ENCODE measurements at places on chromosomes 2 and 18.

GRCh38 chr2:111196435-111196834 lies 75.7 kb downstream of the BCL2L11 start:
- DNase-seq: no peak

DNA sequence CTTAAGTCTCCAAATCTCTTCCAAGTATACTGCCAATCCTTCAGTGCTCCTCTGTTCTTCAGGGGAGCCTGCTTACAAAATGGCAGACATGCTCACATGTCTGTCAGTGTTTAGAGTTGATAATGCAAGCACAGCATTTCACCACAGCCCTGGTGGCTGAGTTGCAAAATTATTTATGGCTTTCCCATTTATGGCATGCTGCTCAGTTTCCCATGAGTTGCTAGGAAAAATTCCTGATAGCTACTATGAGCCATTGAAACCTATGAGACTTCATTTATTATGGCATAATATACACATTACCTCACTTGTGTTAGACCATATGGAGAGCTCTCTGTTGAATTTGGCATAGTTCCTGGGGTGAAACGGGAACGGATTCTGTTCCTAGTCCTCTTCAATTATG lies 448.7 kb upstream of the TCF4 start:
- DNase-seq: no peak

DNA sequence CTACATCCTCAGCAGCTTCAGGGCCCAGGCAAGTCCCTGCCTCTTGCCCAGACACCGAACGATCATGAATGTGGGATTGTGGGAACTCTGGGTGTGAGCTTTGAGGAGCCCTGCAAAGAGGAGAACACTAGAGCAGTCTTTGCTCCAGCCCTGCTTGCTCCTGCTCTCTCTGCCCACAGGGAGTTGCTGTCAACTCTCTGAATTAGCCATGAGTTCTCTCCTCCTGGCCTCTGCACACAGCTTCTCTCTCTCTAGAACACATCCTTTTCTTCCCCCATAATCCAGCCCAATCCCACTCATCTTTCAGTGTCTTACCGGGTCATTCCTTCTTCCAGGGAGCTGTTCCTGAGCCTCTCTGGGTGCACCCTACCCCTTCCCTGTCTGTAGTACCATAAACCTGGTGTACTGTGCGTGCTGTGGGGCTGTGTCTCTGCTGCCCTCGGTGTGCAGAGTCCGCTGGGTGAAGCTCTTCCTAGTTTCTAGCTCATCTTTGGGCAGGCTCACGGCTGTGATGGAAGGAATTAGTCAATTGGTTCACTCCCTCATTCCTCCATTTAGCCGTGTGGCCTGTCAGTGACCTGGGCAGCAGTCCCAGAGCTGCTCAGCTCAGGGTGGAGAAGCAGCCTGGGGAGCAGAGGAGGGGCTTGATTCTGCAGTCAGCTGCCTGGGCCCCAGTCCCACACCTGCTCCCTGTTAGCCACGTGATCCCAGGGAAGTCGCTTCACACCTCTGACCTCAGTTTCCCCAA lies 132.9 kb upstream of the HDAC4 start:
- DNase-seq: no peak

DNA sequence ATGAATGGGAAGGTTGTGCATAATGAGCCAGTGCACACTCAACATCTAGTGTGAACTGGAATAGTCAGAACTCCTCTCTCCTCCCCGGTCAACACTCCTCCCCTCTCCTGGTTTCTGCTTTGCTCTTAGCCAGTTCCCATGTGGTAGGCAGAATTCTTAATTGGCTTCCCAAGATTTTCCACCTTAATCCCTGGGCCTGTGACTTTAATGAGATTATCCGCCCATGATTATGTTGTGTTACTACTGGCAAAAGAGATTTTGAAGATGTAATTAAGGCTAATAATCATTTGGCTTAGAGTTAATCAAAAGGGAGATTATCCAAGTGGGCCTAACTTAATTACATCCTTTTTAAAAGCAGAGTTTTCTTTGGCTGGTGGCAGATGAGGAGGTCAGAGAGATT lies 34.2 kb upstream of the REV1 start:
- DNase-seq: no peak

DNA sequence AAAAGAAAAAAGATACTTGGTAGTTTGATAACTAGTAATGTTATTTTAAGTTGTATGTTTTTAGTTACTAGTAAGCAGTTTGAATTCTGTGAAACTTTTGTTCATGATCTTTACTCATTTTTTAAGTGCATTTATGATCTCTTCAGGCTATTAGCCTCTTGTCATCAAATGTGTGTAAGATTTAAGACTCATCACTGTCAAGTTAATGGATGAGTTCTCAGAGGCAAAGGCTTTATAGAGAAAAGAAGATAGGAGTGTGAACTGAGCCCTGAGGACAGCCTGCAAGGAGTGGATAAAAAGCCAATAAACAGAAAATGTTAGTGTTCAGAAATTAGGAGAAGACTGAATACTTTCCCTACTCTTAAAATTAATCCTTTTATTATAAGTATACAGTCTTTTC lies 13.5 kb downstream of the NDUFV2 start:
- no peak for DNase-seq

DNA sequence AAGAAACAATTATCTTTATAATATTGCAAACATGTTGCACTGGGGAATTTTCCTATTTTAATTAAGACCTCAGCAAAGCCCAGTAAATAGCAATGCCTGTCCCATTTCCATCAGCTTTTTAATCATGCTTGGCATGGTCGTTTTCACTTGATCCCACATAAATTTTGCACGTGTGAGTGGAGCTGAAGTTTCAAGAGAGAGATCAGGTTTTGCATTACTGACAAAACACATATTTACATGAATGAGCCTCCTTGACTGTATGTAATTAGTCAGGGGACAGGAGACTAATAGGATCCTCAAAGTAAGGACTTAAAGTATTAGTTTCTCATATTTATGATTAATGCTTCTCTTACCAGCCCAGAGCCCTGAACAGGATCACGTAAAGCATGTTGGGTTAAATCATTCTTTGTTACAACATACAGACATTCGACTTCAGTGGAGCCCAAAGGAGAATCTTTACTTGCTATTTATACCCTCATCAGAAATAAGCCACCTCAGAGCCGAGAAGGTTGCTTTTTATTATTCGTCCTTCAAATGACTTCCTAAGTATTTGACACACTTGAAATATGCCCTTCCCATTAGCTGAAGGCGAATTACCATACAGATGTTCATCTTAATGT lies 711.3 kb downstream of the GALR1 start:
- no peak for DNase-seq

DNA sequence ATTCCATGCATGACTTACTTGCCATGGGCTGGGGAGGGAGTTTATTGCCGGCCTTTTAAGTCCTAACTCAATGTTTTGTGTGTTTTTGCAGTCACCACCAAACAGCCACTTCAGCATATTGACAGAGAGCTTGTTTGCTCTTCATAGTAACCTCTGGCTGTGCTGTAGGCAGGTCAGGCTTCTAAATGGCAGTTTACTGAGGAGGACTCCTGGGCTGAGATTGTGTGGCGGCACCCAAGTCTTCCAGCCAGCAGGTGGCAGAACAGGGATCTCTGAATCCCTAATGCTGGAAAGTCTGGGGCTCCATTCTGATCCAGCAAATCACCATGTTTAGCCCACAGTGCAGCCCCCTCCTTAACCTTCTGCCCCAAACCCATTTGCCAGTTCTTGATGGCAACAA lies 121.2 kb downstream of the CAPN13 start:
- no peak for DNase-seq

DNA sequence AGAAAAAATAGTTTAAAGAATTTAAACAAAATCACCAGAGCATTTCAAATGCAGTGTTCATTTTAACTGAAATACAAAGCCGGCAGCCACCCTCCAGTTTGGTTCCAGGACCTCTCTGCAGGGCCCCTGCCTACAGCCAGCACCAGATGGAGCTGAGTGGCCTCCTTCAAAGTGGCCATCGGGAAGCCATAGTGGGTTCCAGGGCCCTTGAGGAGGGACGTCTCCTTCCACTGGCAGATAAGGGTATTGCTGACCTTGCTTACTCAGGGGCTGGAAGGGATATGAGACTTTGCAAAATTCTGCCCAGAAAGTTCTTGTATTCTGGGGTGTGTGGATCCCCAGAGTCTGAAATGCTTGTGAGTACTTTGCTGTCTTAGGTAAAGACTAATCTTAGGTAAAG lies 205.2 kb upstream of the APCDD1 start:
- DNase-seq: no peak

GRCh38 chr2:30234180-30234971 lies 3.0 kb downstream of the LBH start:
- DNase-seq: no peak

DNA sequence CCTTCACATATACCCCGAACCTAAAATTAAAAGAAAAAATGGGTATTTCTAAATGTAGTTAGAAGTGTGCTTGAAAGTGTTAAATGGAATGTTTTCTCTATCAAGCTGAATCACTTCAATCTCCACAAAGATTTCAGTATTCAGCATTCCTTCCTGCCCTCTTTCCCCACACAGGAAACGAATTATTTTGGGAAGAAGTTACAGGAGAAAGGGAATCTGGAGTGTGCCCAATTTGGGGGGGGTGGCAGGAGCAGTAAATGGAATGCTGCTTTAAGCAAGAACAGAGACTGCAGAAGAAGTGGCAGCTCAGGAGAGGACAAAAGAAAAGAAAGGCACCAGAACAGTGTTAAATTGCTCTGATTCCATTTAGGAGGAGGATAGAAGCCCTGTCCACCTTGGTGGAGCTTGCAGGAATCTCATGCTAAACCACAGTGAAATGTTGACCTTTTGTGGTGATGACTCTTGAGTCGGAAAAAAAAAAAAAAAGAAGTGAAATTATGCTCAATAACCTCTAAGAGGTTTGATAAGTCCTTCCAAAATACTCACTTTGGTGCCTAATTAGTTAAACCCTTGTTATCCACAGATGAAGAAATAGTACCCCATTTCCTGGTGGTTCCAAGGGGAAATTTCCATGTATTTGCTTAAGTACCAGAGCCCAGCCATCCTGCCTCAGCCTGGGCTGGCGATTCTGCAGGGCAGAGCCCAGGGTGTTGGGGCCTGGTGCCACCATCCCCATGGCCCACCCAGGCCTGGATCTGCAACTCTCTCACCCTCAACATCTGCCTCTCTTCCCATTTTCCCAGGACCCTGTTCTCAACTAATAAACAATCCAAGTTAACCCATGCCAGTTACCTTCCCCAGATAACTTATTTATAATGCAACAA lies 56.5 kb downstream of the MYO5B start:
- DNase-seq: no peak

DNA sequence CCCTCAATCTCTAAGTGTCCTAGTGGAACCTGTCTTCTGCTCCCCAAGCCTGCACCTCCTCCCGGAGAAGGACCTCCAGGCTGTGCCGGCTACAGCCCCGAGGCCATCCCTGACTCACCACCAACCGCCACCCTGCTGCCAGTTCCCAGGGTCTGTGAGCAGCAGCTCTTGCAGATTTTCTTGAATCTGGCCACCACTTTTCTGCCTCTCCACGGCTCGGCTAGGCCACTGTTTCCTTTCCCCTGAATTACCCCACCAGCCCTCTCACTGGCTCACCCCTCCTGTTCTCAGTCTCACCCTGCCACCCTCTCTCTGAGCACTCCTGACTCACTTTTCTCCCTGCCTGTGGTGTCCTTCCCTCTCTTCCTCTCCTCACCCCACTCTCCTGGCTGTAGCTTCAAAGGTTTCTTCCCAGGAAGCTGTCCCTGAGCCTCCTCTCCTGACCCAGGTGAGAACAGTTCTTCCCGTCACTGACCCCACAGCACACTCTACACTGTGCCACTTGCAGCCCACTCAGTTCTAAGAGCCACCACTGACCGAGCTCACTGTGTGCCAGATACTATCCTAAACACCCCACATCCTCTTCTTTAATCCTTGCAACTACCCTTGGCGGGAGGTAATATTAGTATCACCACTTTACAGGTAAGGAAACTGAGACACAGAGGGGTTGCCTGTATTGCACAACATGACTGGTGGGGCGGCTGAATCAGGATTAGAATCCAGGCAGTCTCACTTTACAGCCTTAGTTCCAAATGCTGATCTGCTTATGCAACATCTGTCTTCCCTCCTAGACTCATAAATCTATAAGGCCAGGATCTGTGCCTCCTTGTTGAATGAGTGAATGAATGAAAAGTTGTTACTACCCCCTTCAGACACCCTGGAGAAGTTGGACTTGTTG lies 111.6 kb downstream of the SMAD7 start:
- no peak for DNase-seq

DNA sequence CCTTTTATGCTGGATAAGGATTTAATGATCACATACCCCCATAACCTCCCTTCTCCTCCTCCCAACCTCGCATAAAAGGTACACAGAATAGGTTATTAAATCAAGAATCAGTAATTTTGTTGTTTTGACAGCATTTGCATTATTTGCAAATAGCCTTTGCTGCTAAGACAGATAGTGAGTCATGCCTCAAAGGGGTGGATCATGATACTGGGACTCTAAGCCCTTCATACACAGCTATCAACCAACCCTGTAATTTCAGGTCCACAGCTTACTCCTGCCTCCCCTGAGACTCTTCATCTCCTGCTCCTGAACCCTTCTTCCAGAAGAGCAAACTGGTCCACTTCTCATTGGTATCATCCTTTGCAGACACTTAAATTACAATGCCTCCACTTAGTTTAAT lies 73.8 kb upstream of the KLHL29 start:
- no peak for DNase-seq

GRCh38 chr2:129709956-129710598 lies 269.4 kb upstream of the RAB6C start:
- DNase-seq: no peak

DNA sequence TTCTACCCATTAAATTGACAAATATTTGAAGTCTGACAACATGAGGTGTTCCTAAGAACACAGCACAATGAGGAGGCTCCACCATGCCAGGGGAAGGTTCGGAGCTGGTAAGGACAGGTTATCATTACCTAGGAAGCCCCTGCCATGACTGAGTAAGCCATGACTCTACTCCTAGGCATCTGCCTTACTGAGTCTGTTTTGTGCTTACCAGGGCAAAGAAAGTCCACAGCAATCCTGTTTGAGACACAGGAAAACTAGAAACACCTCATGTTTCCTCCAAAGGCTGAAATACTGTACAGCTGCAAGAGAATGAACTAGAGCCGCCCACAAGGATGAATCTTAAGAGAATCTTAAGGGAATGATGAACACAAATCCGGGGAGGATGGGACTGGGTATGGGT lies 11.6 kb downstream of the TGFBRAP1 start:
- no peak for DNase-seq

GRCh38 chr2:80417737-80418136 lies 113.2 kb upstream of the LRRTM1 start:
- DNase-seq: no peak

GRCh38 chr2:71880846-71881610 lies 266.6 kb downstream of the CYP26B1 start:
- DNase-seq: no peak

DNA sequence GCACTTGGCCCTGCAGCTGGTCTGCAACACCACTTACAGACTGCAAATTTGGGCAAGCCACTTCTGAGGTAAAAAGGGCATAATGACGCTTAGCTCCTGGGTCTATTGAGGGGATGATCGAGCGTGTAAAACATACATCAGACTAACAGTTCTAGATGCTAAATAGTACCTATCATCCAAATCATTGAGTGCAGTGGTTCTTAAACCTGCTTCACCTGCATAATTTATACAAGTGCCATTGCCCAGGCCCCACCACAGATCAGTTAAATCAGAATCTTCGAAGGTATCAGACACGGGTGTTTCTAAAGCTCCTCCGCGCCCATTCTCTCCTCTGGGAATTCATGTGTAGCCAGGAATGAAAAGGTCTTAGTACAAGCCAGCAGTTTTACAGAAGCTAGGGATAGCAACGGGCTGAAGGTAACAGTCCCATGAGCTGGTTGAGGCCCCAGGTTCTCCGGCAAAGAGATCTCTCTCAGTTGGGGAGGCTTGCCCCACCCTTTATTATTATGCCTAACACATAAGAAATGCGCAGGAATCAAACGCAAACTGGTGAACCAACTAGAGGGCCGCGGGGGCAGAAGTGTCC lies 737 bp upstream of the RNF181 start:
- DNase-seq: no peak
